Dermis microvascular lymphatic vessel endothelial cell (primary cell): ENCODE measurements at places on chromosomes 5 and 9.

DNA sequence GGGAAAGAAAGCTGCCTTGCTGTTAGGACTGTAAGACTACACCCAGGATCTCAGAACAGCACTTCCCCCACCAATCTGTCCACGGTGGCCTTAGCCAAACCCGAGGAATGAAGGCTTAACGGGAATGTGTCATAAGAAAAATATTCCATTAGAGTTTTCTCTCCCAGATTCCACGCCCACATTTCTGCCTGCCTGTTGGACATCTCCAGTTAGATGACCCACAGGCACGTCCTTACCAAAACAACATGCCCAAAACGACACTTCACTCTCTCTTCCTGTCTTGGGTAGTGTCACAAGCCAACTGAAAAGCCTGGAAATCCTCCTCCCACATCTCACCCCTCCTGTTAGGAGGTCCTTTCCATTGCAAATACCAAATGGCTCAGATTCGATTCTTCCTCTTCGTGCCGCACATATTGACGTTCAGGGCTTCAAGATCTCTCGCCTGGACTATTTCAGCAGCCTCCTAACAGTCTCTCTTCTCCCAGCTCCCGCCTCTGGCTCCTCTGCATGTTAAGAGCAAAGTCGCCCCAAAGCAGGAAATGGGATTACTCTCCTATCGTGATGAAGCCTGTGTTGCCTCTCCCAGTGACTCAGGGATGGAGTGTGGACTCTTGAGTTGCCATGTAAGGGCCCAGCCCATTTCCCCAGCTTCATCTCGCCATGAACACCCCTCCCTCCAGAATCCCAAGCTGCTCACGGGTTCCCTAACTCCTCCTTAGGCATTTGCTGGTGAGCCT lies 159.3 kb downstream of the NR3C1 start:
- DNase-seq = no peak

GRCh38 chr9:131273146-131273855 lies 3.0 kb downstream of the FAM78A start:
- no peak for DNase-seq

- peak; percentile 58 for DNase-seq
Measured at GRCh38 chr9:130860458-130861316, 25.6 kb downstream of the ABL1 start.

- no peak for DNase-seq
Measured at GRCh38 chr5:77859306-77859705, 83.2 kb upstream of the TBCA start.

- DNase-seq = no peak
Measured at GRCh38 chr5:60494635-60495034, 205.3 kb downstream of the DEPDC1B start.

DNA sequence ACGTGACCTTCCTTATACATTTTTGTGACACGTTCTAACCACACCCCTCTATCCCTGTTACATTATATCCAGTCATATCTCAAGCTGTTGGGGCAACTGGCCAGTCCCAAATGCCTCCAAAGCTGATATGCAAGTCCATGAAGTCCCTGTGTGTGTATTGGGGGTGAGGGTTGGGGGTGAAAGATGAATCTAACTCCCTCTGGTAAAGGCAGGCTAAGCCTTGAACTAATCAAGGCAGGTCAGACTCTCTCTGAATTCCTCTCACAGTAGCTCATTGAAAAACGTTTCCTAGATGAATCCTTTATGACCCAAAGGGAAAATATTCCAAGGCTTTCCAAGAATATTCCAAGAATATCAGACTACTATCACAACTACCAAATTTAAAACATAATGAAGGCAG lies 174.4 kb downstream of the MUSK start:
- no peak for DNase-seq

DNA sequence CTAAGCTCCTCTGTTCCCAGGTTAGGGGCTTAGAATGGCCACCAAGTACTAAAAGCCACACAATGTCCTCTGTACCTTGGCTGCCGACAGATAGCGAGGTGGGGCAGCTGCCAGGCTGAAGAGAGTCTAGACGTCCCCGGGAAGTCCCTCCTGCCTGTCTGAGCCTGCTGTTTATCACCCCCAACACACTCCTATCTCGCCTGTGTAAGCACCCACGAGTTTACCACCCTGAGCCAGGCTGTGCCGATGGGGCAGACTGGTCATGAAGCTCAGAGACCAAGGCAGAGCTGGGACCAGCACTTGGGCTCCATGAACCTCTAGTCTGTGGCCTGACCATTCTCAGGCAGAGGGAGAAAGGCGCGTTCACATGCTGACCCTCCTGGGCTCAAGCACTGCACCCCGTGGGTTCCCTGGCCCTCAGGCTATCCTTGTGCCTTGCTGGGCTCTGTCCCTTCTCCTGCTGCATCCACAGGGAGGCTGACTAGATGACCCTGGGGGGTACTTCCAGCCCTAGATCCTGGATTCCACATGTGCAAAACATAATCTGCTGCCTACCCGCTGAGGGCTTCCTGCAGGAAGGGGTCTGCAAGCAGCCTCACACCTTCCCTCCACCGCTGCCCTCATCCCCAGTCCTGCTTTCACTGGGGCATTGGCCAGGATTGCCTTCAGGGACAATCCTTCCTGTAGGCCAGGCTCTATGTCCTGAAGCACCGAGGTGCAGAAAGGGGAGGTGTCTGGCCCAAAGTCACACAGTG lies 18.6 kb upstream of the SLC25A51 start:
- no peak for DNase-seq
